ENCODE measurements at places on chromosomes 12 and 14.

- DNase-seq = no peak
These were observed 17.1 kb downstream of the CDKL1 start for GRCh38 chr14:50379563-50379962.

DNA sequence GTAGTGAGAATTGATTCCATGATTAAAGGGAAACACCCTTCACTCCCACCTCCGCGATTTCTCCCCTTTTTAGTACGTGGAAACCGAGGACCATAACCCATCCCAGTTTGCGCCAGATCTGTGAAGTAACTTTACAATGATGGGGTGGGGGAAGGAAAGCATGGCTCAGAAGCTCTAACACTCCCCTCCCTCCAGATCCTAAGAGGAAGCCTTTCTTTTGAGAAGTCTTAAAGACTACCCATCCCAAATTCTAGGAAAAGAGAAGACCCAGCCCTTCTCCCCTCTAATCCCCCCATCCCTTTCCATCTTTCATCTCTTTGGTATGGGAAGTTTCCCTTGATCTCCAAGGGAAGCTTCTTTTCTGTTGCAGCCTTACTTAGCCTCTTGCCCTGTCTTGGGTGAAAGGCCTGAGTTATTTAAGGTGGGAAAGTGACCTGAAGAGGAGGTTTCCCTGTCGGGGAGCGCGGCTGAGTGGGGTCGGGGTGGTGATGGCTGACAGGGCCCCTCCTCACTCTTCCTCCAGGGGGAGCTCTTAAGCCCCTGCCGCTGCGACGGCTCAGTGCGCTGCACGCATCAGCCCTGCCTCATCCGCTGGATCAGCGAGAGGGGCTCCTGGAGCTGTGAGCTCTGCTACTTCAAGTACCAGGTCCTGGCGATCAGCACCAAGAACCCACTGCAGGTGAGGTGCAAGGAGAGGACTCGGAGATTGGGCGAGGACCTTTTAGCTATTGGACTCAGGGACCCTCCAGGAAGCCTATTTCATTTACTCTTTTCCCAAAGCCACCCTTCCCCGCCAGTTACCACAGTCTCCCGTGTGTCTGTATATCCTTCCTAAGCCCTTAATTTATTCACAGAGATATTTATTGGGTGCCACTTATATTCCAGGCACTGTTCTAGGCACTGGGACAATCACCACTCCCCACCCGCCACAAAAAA lies 1.8 kb downstream of the MARCHF9 start:
- peak; percentile 59 for DNase-seq

GRCh38 chr12:48767047-48767446 lies 21.8 kb downstream of the ADCY6 start:
- DNase-seq = no peak

DNA sequence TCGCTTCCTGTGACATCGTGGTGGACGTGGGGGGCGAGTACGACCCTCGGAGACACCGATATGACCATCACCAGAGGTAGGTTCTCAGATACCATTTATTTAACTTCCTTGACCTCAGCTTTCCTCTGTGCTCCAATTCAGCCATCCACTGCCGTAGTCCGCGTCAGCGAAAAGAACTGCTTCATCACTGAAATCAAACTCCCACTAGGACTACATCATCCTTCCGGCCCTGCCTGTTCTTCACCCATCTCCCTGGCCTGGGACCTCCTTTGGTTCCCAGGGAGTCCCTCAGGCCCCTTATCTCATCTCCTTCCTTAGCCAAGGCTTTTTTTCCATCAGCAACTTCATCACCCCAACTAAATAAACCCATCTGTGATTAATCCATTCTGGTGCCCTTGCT lies 692 bp downstream of the MYG1 start:
- DNase-seq = no peak

DNA sequence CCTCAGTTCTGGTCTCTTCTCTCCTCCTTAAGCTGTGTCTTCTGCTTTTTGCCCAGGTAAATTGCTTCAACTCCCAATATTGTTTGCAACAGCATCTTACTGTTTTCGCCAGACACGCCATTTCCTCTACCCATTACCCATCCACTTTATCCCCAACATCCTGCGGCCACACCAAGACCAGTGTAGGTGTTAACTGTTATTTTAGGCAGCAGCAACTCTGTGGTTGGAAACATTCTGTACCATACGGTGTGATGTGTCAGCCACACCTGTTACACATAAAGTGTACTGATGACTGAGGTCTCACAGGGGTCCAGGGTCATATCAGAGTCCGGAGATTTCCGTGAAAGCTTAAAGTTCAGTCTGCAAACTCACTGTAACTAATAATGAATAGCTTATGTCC lies 21.8 kb upstream of the KLRD1 start:
- DNase-seq = no peak

DNA sequence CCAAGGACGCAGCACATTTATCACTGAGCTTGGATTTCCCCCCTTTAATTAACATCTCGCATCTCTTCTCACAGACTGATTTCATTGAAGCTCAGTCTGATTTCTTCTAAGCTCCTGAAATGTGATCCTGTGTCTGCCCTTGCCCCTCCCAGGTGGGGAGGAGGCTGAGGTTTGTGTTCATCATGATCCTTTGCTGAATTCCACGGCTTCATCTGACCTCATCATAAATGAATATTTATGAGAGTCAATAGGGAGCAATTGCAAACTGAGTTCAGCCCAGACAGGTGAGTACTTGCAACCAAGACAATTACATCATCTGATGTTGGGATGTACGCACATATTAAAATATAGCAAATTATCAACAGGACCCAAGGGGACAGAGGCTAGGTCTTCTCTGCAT lies 72.4 kb downstream of the MAP1LC3B2 start:
- DNase-seq = no peak

GRCh38 chr12:57534250-57534649 lies 11.6 kb downstream of the MBD6 start:
- DNase-seq = no peak

DNA sequence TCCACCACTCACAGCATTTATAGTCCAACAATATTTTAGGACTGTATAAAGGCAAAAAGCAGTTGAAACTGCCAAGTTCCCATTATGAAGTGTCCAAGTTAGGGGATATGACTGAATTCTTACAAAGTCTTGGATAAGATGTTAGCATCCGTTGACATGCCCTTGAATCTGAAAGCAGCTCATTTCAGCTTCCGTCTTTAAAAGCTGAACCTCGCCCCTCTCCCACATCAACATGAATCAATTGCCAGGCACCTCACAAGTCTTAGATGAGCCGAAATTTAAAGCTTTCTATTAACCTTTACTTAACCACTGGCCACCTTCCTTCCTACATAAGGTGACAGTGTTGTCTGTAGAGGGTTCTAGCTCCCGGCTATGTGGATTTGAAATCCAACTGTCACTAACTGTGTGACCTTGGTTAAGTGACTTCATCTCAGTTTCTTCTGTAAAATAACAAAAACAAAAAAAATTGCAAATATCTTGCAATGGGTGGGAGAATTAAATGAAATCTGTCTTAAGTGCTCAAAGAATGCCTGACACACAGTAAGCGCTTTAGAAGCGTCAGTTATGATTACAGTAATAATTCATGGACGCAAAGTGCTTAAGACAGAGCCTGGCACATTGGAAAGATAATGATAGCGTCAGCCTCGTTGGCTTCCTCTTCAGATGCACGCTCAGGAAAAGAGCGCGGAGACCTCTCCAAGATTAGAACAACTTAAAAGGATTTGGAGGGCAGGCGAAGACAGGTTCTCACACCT lies 1.2 kb downstream of the PPP1CC start:
- DNase-seq = no peak

DNA sequence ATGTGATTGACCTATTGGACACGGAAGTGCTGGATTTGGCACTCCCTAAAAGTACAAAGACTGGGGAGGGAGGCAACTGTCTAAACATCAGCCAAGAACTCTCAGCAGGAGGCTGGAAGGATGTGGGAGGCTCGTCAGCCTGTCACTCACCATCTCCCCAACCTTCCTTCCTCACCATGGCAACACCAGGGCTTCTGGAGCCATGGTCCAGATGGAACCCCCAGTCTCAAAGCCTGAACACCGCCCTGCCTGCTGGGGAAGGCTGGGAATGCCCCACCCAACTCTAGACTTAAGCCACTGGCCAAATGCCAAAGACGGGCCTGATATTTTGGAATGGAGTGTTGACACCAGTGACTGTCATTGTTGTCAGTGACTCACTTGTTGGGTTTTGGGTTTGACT lies 55.3 kb downstream of the GALNT16 start:
- no peak for DNase-seq

GRCh38 chr12:49868952-49869815 lies 26.3 kb upstream of the BCDIN3D start:
- DNase-seq = no peak

- DNase-seq = no peak
These were observed 20.7 kb downstream of the EPYC start for GRCh38 chr12:90984114-90984513.

DNA sequence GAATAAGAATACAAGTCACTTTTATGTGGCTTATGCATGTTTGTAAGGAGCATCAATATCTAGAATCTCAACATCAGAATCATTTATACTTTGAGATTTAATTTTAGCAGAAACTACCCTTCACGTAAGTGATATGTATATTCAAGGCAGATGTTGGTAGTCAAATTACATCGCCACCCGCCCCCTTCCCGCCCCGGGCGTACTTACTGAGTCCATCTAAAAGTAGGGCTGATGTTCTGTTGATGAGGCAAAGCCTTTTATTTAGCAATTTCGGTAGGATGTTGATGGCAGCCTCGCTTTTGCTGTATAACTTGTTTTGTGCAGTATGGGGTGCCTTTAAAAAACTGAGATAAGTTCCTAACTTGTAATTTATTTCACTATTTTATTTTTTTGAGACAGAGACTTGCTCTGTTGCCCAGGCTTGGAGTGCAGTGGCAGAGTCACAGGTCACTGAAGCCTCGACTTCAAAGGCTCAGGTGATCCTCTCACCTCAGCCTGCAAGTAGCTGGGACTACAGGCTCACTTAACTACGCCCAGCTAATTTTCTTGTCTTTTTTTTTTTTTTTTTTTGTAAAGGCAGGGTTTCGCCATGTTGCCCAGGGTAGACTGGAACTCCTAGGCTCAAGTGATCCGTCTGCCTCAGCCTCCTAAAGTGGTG lies 30.8 kb downstream of the KTN1 start:
- no peak for DNase-seq

- no peak for DNase-seq
These were observed 34.6 kb downstream of the PTPRO start for GRCh38 chr12:15356951-15357364.

DNA sequence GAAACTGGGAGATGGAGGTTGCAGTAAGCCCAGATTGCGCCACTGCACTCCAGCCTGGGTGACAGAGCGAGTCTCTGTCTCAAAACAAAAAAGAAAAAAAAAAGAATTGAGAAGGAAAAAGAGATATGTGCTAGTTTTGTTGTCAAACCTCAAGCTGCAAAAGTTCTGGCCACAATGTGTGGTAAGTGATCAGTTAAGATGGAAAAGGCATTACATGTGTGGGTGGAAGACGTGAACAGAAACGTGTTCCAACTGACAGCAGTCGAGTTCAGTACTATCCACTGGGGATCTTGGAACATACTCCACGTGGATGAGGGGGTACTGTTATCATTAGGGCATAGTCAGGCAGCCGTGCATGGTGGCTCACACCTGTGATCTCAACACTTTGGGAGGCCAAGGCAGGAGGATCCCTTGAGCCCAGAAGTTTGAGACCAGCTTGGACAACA lies 17.3 kb downstream of the GPR68 start:
- no peak for DNase-seq

DNA sequence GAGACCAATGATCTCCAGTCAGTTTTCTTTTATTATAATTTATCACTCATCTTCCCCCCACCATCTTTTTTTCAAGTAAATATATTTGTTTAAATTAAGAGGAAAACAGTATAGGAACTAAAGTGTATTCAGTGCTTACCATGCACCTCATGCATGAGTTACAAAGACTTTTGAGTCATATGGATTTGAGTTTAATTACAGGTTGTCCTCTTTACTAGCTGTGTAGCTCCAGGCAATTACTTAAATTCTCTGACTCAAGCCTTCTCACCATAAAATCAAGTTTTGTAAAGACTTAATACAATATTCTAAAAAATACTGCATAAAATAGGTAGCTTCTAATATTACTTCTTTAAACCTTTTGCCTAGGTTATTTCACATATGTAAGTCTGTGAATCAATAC lies 251.3 kb downstream of the SLC16A7 start:
- no peak for DNase-seq

DNA sequence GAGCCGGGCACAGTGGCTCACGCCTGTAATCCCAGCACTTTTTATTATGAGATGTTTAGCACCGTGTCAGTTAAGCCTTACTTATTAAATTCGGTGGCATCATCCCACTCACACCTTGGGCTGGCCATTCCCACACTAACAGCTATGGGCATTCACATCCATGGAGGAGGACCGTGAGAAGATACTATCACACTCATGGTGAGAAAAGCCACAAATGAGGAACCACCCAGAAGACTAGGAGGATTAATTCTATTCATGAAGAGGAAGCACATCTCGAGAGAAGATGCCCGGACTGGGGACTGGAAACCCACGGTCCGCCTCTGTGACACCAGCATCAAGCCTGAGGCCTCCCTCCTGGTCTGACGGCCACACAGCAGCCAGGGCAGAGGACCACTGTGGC lies 4.9 kb downstream of the CDC42BPB start:
- no peak for DNase-seq

- no peak for DNase-seq
These were observed 3.5 kb downstream of the CLEC9A start for GRCh38 chr12:10033783-10034545.

- DNase-seq = no peak
These were observed 76.2 kb downstream of the PIWIL1 start for GRCh38 chr12:130413909-130414308.

DNA sequence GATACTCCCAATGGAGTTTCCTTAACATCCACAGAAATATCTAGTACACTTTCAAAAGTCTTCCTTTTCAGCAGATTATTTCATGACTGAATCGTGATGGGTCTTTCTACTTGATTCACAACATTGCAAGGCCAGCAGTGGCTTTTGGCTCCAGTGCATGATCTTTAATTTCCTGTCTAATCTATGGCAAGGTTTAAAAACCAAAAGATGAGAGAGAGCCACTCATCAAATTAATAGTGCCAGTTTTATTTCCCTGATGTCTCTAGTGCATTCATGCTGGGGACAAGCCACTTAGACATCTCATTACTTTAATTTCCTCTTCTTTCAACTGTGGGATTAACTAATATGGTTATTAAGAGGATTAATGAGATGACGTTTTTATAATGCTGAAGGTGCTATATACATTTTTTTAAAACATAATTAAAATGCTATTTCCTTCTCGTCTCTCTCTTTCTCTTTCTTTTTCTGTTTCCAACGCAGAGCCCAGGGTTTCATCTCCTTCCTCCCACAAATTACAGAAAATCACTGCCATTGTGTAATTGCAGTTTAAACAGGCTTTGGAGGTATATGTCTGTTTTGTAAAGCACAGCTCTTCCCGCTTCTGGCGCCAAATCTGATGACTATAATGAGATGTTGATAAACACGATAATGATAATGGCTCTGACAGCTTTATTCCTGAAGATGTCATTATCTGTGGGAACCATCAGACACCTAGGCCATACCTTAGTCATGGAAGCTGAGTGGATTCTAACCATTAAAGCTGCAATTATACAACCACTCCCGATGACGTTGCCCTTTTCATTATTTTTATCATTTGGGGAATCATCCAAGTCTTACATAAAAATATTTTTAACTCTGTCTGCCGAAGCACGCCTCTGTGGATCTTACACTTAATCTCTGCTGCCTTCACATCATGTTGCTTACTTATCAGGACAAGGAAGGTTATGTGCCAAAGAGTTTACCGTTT lies 103.1 kb upstream of the PPM1H start:
- no peak for DNase-seq
